ENCODE measurements at places on chromosomes 3 and 15. TPM values are rescaled to one million over a fixed set of nuclear protein-coding genes. Genes with fewer than 3 reads are reported as not detected.

DNA sequence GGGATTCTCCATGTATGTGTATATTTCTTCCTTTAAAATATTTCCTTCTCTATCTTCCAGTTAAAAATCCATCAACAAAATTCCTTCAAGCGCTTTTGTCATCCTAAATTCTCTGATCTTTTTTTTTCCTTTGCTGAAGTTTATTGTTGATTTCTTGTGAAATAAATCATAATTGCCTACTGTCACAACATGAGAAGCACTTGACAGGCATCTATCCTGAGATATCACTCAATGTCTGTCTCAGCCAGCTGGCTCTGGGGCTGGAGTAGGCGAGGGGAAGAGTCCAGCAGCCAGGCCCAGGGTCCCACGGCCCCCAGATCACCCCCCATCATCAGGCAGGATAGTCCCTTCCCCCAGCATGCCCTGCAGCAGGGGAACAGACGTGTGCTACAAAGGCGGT lies 109.0 kb upstream of the TLE3 start:
- DNase-seq, result no peak

DNA sequence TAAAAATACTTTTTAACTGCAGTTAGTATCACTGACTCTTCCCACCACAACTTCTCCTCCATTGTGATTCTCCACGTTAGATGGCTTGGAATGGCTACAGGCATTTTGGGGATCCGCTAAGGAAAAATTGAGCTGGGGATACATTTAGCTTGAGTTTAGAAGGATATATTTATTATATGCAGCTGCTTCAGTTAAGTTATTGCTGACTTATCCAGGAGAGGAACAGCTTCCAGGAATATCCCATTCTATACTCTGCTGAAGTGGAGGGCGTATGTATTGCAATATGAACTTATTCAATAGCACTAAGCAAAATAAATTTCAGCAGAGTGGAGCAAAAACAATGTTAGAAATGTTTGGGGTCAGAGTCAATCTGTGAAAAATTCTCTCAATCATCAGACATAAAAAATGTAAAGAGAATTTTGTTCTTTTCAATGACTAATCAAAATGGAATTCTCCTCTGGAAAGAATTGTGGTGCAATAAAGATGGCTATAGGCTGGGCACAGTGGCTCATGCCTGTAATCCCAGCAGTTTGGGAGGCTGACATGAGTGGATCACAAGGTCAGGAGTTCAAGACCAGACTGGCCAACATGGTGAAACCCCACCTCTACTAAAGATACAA lies 84.7 kb downstream of the NCEH1 start:
- DNase-seq, result no peak

- DNase-seq, result no peak
These were observed 1.1 kb downstream of the IGDCC3 start for GRCh38 chr15:65376767-65377104.

DNA sequence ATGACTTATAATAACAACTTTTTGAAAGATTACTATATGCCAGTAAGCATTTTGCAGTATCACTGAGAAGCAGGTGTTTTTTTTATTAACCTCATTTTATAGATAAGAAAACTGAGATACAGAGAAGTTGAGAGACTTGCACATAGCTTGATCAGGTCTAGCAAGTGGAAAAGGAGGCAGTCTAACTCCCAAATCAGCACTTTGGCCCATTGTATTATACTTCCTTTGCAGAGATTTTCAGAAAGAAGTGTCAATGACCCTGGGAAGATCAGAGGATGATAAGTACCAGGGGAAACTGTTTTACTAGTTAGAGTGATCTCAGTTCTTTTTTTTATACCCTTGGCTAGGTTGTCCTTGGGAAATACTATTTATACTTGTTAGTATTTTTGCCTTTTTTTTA lies 358.7 kb downstream of the SQOR start:
- no peak for DNase-seq

- DNase-seq, result no peak
These were observed 356.4 kb downstream of the LPP start for GRCh38 chr3:188510366-188510765.

- peak; percentile 75 for DNase-seq
These were observed 108.1 kb downstream of the KLF13 start for GRCh38 chr15:31434588-31435260.

DNA sequence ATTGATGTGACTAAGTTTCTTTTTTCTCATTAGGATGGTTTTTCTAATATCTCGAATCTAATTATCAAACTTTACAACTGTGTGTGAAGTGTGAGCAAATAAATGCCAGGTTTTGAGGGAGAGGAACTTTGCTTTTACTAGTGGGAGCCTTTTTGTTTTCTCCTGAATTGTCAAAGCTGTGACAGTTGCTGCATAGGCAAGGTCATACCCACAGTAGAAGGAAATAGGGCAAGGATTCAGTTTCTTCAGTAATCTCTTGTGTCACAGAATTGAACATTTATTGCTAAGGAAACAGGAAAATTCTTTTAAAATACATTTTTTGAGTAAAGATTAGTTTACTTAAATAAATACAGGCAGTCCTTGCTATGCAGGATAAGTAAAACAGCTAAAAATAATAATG lies 19.5 kb downstream of the GMPS start:
- no peak for DNase-seq

DNA sequence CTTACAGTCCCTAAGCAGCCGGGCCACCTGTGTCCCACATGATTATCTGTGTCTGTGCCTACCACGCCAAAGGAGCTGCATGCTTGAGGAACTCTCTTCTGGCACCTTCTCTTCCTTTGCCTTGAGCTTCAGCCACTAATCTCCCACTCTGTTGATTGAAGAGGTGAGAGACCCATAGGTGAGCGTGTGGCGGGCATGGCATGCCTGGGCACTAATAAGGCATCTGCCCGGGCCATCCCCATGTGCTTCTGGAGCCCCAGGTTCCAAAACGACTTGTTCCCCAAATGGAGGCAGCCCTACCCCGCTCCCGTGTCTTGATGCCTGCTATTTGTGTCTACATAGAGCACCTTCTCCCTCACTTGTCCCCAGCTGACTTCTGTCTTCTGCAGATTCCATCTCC lies 13.0 kb downstream of the MCM2 start:
- no peak for DNase-seq

DNA sequence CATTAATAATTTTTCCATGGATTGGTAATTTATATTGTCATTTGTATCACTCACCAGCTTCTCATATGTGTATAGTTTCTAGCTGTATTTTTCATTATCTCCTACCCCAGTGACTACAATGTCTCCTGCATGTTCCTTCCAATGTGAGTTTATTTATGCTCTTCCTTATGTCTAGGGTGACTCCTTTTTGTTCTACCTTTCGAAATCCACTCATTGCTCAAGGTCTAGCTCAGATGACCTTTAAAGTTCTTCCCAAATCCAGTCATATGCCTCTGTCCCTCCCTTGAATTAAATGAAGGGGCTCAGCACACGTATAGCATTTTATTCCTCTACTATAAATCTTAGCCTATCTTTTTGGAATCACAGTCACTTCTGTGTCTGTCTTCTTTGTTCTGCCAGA lies 53.0 kb downstream of the TMEM45A start:
- DNase-seq, result no peak

DNA sequence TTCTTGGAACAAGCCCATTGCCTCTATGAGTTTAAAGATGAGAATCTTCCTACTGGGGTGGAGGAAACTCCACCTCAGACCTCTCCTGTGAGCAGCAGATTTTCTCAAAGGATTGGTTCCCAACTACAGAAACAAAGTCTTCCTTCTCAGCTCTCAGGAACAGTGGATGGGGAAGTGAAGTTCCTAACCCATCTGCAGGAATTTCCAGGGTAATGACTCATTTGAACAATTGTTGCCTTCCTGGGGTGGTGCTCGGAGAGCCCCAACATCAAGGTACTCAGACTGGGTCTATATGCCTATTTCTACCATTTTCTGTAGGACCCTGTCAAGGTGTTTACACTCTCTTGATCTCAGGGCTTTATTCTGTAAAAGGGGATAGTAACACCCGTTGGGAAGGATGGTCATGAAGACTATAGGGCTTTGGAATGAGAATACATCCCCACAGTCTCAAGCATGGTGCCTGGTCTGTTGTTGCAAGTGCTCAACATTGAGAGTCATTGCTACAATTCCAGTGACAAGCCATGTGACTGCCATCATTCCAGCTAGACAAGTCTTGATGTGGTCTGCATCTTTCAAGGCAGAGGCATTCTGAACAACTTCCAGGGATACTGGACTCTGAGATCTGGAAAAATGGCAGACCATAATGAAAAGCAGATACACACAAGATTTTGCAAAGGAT lies 33.0 kb downstream of the TRIM42 start:
- DNase-seq, result no peak

- no peak for DNase-seq
These were observed 62.5 kb downstream of the TRIM69 start for GRCh38 chr15:44798826-44799225.

DNA sequence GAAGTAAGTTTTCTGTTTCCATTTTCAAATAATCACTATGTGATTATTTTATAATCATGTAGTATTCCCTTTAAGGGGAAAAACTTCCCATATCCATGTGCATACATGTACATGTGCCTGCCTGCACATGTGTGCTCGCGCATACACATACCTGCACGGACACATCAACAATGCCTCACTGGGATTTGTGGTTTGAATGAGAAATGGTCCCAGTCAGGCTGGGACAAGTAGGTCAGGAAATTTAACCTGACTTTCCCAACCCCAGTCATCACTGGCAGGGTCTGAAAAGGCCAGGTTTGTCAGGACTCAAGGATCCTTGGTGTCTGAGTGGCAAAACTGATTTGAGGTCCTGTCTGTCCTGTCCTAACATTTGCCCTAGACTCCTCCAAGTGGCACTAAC lies 109.3 kb upstream of the MRPS22 start:
- no peak for DNase-seq

GRCh38 chr15:65214010-65214409 lies 2.7 kb upstream of the CILP start:
- no peak for DNase-seq

DNA sequence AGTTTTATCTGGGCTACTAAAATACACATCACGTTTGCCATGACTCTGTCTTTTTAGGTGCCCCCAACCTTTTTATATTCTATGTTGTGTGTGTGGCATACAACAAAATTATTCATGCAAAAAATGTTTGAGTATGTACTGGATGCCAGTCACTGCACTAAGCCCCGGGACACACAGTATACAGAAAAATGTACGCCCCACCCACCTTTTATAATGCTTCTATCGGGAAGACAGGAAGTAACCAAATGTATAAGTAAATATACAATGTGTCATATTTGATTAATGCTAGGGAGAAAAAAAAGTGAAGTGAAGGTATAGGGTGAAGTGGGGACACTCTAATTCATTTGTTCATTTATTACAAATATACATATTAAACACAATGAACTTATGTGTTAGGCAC lies 503.4 kb upstream of the MDFIC2 start:
- DNase-seq, result no peak

DNA sequence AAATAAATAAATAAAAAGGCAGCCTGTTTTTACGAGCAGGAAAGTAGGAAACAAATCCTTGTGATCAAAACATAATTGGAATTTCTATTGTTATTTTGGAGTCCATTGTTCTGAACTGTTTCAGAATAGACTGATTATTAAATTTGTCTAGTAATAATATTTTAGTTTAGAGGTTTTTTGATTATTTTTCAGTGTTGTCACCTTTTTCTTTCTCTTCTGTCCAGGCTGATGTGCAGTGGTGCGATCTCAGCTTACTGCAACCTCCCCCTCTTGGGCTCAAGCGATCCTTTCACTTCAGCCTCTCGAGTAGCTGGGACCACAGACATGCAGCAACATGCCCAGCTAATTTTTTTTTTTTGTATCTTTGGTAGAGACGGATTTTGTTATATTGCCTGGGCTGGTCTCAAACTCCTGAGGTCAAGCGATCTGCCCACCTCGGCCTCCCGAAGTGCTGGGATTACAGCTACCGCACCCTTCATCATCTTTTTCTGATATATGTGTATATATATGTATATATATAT lies 38.0 kb downstream of the KAT2B start:
- DNase-seq, result no peak

GRCh38 chr3:46865546-46865945 lies 2.3 kb upstream of the MYL3 start:
- no peak for DNase-seq

- DNase-seq, result no peak
These were observed 255.7 kb upstream of the TBL1XR1 start for GRCh38 chr3:177452831-177453450.

DNA sequence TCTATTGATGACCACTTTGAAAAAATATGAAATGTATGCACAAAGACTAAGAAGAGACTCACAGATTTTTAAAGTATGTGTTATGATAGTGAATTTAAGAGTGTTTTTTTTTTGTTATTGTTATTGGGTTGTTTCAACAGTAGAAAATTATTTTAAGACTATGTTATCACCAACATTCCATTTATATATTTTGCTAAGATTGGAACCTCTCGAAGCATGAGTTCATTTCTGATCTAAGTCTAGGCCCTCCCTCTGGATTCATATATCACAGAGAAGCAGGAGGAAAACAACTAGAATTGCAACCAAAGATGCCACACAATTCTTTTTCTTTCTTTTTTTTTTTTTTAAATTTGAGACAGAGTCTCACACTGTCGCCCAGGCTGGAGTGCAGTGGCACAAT lies 46.8 kb downstream of the ITGB5 start:
- no peak for DNase-seq

DNA sequence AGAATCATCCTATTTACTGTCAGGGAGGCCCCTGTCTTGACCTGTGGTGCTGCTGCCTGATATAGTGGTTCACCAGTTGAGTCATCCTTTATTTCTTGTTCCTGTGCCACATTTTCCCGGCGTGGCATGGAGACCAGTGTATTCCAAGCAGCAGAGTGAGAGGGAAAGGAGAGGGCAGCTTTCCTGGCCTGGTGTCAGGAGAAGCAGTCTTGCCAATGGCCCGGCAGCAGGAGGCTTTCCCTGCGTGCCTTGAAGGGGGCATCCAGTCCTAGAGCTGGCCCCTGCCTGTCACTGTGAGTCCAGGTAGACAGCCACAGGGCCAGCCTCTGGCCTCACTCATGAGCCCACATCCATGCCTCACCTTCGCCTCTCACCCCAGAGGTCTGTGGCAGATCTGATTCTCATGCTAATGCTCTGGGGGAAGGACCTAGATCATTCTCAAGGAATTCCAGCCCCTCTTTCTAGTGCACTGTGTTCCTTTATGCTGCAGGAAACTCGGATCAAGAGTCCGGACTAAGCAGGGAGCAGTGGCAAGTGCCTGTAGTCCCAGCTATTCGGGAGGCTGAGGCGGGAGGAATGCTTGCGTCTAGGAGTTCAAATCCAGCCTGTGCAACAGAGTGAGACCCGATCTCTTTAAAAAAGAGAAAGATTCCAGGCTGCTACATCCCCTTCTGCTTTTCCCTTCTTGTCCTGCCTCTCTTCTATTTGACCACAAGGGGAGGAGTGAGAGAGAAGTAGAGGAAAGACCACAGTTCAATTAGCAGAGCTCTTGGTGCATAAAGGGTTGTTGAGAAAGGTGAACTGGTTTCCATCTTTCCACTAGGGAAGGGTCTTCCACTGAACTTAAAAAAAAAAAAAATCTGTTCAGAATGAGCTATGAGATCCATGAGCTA lies 66.8 kb upstream of the HACD2 start:
- DNase-seq, result no peak

Gene USP3
- total RNA-seq, result 93.0 TPM

Gene CD200R1
- total RNA-seq, result 1.1 TPM

Gene TRPM1
- not detected for total RNA-seq

Gene IRAK2
- total RNA-seq, result 4.9 TPM

Gene SLC24A5
- total RNA-seq, result not detected

Gene BMF
- total RNA-seq, result 35.4 TPM

Gene TUSC7
- not detected for total RNA-seq
